ENCODE measurements at places on chromosomes 7 and 10.

DNA sequence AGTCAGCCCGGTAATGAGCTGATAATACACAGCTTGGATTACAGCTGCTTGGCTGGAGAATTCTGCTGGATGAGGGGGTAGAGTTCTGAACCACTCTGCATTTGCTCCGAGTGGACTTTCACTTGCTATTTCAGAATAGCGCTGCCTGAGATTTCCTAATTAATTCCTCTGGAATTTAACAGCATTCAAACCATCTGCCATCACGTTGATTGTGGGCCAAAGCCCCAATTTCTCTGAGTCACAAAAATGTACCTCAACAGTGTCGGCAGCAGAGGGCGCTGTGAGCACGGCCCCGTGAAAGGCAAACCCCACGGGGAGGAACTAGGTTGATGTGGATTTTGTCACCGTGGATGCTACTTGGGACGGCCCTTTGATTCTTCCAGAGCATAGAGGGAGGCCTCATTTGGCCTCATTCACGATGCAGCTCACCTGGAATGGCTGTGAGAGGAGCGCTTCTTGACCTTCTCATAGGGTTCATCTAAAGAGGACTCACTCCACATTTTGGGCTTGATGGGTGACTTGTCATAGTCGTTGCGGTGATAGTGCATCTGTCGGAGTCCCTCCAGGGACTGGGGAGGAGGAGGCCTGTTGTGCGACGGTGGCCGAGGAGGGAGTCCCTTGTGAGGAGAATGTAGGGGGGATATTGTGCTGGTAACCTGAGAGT is 73.3 kb downstream of the PRPF18 start:
- DNase-seq, result peak; percentile 65

- DNase-seq, result peak; percentile 16
These were observed 113.4 kb downstream of the GPR37 start for GRCh38 chr7:124652237-124652636.

GRCh38 chr10:98267894-98268693 is at the start of gene LOXL4:
TSS of gene LOXL4 (minus strand) at chr10:98268194. CDS start at chr10:98263019, 5,175 bp downstream.
- no peak for DNase-seq

GRCh38 chr10:8444630-8445029 is 390.1 kb downstream of the GATA3 start:
- no peak for DNase-seq

DNA sequence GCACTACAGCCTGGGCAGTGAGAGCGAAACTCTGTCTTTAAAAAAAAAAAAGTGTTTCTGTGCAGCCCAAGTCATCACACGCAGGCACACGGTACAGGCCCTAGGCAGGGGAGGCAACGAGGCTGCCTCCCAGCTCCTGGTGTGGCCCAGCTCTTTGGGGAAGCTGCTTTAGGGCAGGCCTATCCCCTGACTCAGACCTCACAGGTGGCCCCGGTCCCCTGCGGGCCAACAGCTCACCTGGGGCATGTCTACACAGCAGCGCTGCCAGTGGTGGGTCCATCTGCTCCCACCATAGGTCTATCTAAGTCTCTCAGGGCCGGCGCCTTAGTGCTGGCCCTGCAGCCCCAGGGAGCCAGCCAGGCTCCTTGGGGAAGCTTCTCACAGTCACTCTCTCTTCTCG is 31.4 kb downstream of the ZAN start:
- no peak for DNase-seq

- peak; percentile 41 for DNase-seq
These were observed 62.0 kb downstream of the BBS9 start for GRCh38 chr7:33191340-33191739.

GRCh38 chr10:29880856-29881255 is 178.5 kb downstream of the JCAD start:
- no peak for DNase-seq

DNA sequence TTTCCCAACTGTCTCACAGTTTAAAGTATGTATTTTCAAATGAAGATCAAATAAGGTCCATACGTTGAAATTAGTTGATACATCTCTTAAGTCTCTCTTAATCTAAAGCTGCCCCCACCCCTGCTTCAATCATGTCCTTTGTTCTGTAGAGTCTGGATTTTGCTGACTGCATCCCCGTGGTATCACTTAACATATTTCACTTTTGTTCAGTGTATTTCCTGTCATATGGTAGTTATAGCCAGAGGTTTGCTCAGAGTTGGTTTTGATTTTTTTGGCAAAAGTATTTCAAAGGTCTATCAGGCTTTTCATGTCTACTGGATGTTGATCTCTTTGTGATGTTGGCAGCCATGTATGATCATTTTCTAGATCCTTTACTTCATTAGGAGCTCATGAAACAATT is 54.4 kb upstream of the ARID5B start:
- no peak for DNase-seq

DNA sequence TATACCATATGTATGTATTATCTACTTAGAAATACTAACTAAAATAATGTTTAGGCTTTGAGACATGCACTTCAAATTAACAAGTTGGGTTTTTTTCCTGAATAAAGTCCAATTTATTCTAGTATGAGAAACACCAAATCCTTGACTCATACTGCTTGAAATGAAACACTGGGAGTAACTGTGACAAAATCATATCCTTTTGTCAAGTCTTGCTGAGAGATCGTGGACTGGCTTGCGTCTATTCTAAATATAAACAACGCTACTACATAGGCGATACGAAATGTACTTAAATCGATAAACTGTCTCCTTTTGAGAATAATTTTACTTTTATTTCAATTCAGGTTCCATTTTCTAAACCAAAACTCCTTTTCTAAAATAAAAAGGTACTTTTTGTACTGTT is 16.3 kb downstream of the SMURF1 start:
- DNase-seq, result no peak

DNA sequence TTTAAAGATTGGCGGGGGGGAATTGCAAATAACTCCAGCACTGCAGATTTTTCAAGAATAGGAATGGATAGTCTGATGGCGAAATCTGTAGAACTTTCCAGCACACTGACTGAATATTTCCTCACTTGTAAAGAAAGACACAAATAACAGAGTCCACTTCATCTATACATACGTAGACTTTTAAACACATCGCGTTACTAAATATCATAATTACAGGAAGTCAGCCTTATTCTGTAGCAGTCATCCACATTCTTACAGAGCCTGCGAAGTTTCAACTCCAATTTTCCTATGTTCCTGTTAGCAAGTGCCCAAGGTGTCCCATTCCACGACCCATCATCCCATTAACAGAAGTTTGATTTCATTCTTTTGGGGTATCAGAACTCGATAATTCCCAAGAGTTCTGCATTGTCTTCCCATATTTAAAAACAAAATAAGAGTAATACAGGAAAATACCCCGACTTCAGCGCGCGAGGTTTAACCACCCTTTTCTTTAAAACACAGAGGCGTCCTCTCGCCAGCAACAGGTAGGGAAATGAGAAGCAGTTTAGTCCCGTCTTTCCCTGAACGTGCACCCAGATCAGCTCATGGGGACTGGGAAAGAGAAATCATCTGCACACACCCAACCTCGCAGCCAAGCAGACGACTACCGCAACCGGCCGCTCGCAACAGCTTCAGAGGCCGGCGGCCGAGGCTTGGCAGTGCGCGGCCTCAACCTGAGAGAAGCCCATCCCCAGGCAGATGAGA is 880 bp downstream of the HERC4 start:
- DNase-seq, result peak; percentile 25

DNA sequence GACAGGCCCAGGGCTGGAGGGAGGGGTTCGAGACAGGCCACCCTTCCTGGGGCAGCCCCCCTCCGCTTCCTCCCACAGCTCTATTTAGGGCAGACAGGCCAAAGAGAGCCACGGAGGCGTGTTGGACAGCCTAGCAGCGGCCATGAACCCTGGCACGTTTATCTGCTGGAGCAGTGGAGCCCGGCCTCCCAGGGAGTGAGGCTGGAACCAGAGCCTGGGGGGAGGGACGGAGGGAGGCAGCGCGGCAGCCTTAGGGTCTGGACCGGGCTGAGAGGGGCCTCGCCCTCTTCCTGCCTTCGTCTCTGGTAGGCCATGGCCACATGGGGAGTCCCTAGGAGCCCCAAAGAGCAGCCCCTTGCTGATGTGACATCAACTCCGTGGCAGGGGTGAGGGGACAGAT is 17.1 kb downstream of the UNCX start:
- no peak for DNase-seq

DNA sequence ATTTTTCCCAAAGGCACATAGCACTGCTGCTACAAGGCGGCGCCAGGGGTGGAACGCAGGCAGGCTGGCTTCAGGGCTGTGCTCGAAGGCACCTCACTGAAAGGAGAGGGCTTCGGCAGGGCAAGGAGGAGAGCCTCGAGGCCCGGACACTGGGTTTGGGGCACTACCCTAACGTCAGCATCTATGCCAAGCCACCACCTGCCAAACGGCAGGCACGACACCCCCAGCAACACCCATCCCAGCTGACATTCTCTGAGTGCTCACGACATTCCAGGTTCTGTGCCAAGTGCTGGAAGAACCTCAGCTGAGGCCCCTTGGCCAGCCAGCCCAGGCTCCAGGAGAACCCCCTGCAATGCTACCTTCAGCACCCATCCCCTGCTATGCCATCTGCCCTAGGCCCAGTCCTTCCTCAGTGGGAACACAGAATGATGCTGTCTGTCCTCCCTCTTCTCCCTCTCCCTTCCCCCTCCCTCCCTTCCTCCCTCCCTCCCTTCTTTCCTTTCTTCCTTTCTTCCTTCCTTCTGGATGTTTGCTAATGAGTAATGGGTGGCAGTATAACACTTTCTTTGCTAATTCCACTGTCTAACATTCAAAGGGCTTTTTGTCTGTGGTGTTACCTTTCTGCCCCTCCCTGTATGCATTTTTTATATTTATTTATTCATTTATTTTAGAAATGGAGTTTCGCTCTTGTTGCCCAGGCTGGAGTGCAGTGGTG is 24.3 kb downstream of the ZCCHC24 start:
- DNase-seq, result no peak

Data from mammary epithelial cell (primary cell).